Muscle of arm (tissue), 14 donors: ENCODE measurements at places on chromosomes 5 and 9.

GRCh38 chr5:124655921-124656511 is 90.4 kb downstream of the ZNF608 start:
- DNase-seq: no peak

GRCh38 chr5:29795096-29795652 is 1398.3 kb upstream of the CDH6 start:
- DNase-seq: no peak

GRCh38 chr5:179240561-179240960 is 104.7 kb downstream of the ADAMTS2 start:
- DNase-seq: no peak

- no peak for DNase-seq
These were observed 586.4 kb downstream of the TAF11L14 start for GRCh38 chr5:18220631-18221030.

- no peak for DNase-seq
These were observed 12.0 kb upstream of the TGFBR1 start for GRCh38 chr9:99092643-99093491.
